ENCODE measurements at places on chromosomes 7 and 10.

- DNase-seq: no peak
Measured at GRCh38 chr7:326273-326672, 36.3 kb downstream of the FOXL3 start.

DNA sequence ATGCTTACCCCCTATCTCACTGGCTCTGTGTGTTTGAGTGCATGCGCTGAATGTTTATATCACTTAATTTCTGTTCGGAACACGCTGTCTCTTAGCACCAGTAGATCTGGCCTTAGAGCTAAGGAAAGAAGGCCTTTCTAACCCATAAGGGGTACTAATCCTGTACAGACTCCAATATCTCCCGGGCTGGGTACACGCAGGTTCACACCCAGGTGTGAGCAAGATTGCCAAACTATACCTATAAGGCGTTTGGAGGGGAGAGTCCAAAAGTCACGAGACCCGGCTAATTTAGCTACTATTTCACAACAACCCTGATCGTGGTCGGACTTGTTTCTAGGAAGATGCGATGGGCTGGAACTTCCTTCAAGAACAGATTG, 727 bp upstream of the PDSS1 start:
- no peak for DNase-seq

- no peak for DNase-seq
Measured at GRCh38 chr10:34780818-34781380, 34.2 kb downstream of the PARD3 start.

GRCh38 chr10:113516061-113516460, 36.8 kb upstream of the HABP2 start:
- no peak for DNase-seq

DNA sequence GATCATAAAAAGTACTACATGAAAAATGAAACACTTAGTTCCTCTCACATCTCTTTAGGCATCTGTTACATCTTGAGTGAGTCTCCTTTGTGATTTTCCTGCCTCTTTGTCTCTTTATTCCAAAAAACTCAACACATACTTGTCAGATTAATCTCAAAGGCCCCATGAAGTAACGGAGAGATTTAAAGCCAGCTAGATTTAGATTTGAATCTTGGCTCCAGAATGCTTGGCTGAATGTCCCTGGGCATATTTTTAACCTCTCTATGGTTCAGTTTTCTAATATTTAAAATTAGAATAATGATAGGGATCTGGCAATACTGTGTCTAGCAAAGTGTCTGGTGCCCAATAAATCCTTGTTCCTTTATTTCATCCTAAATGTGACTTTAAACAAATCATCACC, 140.0 kb downstream of the DGKB start:
- no peak for DNase-seq

- DNase-seq: no peak
Measured at GRCh38 chr7:50660040-50660829, 95.0 kb upstream of the DDC start.

GRCh38 chr7:45885264-45885882, 2.9 kb upstream of the IGFBP1 start:
- DNase-seq: peak; percentile 98

GRCh38 chr10:3654980-3655379, 130.0 kb downstream of the KLF6 start:
- DNase-seq: no peak

DNA sequence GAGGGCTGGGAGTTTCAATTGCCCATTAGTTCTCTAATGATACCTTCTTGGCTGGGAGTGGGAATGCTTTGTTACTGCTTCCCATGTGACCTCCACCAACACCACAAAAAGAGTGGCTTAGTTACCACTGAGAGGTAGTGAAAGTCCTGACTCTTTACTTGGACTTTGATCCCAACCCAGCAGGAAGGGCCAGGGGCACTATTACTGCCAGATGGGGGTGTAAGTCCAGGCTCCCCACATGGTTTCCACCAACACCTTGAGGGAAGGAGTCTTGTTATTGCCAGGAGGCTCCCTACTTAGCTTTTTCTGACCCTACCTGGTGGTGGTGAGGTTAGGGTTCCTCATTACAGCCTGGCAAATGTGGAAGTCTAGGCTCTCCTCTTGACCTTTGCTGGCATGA, 11.4 kb downstream of the GGCT start:
- DNase-seq: no peak

DNA sequence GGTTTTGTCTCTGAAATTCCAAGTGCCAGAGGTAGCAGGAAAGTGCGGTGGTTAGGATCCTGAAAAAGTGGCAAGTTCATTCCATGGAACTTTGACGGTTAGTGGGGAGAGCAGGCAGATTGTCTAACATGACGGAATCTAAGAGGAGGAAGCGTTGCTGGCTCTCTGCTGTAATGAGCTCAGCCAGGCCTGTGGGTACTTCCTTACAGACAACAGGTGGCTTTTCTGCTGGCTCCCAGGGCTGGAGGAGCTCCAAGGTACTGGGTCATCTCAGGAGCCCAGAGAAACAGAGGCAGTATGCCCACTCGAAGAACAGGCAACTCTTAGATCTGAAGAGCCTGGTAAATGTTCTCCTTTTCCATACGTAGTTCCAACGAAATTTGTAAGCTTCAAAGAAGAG, 3.1 kb upstream of the AIFM2 start:
- DNase-seq: no peak

GRCh38 chr7:151223728-151224127, 3.3 kb downstream of the ABCF2 start:
- no peak for DNase-seq

DNA sequence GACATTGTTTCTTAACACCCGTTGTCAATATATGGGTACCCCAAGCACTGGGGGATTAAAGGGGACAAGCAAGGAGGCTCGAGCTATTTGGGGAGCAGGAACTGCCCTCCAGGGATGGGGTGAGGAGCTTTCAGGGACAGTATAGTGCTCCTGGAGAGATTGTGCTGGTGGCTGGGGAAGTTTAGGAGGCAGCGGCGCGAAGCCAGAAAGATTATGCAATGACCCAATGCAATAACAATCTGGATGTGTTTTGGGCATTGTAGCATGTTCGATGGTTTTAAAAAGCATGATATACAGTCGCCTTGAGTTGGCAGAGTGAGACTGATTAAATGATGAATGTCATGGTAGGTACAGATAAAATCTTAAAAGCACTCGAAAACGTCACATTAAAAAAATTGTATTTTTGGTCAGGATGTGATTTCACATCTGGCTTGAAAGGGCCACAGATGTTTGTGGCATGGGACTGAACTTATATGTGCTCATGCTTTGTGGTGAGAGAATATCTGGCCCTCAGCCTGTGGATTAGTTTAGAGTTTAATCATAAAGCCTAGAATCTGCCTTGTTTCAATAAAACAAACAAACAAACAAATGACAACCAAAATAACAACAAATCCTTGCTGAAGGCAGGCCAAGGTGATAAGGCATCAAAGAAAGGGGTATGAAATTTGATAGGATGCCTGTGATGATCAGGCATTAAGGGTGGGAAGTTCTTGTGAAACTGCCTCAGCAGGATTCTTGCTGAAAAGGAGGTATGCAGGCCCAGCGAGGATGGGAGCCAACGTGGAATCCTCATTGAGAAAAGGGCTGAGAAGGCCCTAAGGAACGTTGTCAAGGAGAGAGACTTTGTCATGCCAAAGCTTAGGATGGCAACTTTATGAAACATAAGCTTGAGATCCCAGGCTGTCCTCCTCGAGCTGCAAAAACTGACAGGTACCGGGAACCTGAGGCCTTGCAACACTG, 417.1 kb upstream of the KLF6 start:
- no peak for DNase-seq

DNA sequence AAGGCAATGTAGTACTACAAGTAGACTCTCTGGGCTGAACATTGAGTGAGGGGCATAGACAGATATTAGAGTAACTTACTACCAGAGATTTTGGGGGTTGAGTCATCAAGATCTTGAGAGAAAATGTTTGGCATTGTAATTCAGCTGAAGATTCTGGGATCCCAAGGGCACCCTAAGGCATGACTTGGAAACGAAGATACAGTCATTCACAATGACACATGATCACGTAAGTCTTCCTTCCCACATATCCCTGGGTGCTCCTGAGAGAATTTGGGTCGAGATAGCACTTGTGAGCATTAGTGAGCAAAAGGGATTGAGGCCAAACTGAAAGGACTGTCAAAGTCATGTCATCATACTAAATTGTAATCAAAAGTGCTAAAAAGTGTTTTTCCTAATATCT, 192.5 kb upstream of the PCLO start:
- no peak for DNase-seq

DNA sequence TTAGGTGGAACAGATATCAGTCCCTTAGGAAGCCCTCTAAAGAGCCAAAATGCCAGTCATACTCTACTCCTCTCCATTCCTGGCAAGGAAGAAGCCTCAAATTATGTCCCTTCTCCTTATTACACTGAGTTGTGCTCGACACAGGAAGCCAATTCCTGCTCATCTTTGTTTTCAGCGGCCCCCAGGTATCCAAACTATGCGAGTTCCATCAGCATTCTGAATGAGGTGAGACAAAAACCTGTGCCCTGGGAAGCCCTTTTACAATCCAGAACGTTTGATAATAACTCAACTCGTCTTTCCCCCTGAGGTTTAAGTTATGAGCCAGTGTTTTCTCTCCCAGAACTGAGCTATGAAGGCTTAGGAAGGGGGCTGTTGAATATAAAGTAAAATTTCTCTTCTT, 580.5 kb downstream of the NXPH1 start:
- no peak for DNase-seq

GRCh38 chr7:55211726-55212125, 153.4 kb upstream of the LANCL2 start:
- no peak for DNase-seq

GRCh38 chr10:78724846-78725245, 343.9 kb upstream of the ZMIZ1 start:
- no peak for DNase-seq

DNA sequence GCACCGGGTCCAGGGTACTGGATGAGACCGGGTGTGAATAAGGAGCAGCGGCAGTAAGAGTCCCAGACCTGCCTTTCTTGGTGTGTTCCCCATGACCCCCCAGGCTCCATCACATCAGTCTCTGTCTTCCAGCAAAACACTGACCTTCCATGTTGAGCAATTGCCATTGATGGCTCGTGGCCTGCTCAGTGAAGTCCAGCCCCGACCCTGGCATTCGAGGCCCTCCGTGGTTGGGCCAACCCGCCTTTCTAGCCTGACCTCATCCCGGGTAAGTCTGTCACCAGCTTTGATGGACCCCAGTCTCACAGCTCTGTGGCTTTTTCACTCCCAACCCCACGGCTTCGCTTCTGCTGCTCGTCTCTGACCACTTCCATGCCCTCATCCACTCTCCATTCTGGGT, 6.4 kb downstream of the MMP21 start:
- no peak for DNase-seq

DNA sequence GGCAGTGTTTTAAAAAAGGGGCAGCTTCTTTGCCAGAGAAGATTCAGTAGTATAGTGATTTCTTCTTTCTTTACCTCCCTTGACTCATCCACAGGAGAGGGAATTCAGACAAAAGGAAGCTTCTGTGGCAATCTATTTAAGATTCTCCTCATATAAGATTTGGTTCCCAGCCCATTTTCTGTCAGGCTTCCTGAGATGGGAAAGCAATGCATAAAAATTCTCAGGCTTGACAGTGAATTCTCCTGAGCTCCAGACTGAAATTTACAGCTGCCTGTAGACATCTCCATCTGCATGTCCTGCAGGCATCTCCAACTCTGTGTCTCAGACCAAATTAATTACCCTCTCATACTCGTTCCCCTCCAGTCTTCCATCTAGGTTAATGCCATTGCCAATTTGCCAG, 72.8 kb downstream of the TSPAN12 start:
- no peak for DNase-seq

DNA sequence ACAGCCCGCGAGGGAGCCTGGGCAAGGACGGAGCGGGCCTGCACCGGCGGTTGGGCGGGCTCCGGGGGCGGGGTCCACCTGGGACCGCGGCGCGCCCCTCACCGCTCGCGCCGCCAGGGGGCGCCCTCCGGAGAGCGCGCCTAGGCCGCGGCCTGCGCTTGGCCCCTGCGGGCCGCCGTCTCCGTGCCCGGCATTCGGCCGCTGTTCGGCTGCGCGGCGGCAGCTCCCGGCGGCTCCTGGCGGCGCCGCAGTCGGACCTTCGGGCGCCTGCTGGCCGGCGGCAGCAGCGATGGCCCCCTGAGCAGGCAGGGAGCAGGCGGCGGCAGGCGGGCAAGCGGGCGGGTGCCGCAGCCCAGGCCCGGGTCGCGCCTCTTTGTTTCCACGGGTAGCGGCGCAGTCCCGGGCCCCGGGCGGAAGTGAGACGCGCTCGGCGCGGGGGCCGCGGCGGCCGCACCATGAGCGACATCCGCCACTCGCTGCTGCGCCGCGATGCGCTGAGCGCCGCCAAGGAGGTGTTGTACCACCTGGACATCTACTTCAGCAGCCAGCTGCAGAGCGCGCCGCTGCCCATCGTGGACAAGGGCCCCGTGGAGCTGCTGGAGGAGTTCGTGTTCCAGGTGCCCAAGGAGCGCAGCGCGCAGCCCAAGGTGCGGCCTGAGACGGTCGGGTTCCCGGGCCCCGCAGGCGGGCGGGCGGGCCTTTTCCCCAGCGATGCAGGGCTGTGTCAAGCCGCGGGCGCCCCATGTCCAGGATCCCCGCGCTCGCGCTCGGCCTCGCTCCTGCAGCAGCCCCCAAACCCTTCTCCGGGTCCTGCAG, at the start of gene INTS15:
INTS15 (plus strand) TSS at position 193 of the 816 bp plus-strand sequence; CDS start at position 456, 263 bp downstream.
- peak; percentile 74 for DNase-seq

DNA sequence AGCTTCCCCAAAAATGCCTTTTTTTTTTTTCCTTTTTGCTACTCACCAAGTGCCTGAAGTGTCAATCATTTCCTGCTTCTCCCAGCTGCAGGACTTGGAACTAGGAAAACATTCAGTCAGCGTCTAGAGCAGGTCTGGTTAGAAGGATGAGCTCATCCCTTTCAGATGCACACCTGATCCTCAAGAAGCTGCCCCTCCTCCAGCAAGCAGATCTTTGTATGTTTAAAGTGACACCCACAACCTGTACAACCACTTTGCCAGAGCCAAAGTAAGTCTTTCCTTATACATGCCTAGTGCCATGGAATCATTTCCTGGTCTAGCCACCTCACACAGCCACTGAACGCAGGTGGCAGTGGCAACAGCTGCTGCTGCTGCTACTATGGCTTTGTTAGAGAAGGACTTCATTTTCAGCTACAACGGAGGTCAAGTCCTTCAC, 10.4 kb upstream of the USP54 start:
- DNase-seq: peak; percentile 71

DNA sequence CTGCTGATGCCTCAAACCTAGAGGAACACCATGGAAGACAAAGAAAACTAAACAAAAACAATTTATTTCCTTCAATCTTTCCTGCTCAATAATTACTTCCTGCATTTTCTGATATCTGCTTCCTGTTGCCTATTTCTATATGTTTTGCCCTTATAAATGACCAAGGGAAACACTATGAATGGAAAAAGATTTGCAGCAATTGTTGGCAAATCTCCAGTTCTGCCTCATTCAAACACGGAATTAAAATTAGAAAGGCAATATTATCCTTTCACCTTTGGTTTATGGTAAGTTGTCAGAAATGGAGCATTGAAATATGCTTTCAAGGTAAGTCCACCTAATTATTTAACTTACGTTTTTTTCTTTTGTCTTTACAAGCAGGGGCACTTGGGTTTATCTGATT, 552.2 kb upstream of the ANKRD30A start:
- DNase-seq: no peak

- DNase-seq: peak; percentile 41
Measured at GRCh38 chr10:30359373-30360206, 10.5 kb upstream of the MTPAP start.

GRCh38 chr10:84256510-84257342, 11.9 kb downstream of the RGR start:
- no peak for DNase-seq

- peak; percentile 84 for DNase-seq
Measured at GRCh38 chr7:123522066-123522465, 12.3 kb downstream of the IQUB start.

GRCh38 chr10:80090121-80090520, 11.7 kb downstream of the TMEM254 start:
- no peak for DNase-seq

GRCh38 chr7:108091461-108091831, 38.7 kb downstream of the LAMB4 start:
- no peak for DNase-seq

Data from kidney glomerular epithelial cell (primary cell).